Ureter (tissue), 1 donor: ENCODE measurements at places on chromosomes 12 and 14. TPM values are rescaled to one million over a fixed set of nuclear protein-coding genes. Genes with fewer than 3 reads are reported as not detected.

DNA sequence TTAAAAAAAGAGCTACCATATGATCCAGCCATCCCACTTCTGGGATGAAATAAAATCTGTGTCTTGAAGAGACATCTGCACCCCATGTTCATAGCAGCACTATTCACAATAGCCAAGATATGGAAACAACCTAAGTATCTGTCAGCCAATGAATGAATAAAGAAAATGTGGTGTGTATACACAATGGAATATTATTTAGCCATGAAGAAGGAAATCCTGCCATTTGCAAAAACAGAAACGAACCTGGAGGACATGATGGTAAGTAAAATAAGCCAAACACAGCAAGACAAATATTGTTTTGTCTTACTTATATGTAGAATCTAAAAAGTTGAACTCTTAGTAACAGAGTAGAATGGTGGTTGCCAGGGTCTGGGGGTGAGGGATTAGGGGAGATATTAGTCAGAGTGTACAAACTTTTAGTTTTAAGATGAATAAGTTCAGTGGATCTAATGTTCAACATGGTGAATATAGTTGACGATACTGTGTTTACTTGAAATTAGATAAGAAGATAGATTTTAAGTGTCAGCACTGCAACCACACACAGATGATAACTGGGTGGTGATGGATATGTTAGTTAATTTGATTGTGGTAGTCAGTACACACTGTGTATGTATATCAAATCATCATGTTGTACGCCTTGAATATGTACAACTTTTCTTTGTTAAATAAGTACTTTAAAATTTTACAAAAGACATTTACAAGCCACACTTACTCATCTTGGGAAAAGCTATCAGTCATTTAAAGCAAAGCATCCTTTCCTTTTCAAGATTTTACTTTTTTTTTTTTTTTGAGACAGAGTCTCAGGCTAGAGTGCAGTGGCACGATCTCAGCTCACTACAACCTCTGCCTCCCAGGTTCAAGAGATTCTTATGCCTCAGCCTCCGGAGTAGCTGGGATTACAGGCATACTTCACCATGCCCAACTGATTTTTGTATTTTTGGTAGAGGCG, 89.9 kb downstream of the BICD1 start:
- DNase-seq: no peak

Gene TMPRSS12
- total RNA-seq: not detected

GRCh38 chr12:49976557-49976956, 3.8 kb downstream of the AQP6 start:
- no peak for DNase-seq

- no peak for DNase-seq
Observed at GRCh38 chr12:2294651-2295475, 242.1 kb downstream of the CACNA1C start.

DNA sequence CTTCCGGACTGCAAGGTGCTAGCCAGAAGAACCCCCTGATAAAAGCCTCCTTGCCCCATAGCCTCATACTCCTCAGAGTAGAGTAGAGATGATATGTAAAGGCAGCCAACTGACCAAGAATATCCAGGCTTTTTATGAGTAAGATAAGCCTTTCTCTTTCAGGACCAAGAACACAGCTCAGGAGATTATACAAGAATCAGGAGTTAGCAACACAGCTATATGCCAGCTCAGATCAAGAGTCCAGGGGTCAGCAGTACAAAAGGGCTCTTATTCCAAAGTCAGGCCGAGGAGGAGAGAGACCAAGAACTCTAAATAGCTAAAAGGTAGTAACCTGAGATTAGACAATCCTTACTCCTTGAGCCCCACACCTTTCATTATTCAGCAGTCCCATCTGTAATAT, 135.3 kb downstream of the BTG1 start:
- no peak for DNase-seq

DNA sequence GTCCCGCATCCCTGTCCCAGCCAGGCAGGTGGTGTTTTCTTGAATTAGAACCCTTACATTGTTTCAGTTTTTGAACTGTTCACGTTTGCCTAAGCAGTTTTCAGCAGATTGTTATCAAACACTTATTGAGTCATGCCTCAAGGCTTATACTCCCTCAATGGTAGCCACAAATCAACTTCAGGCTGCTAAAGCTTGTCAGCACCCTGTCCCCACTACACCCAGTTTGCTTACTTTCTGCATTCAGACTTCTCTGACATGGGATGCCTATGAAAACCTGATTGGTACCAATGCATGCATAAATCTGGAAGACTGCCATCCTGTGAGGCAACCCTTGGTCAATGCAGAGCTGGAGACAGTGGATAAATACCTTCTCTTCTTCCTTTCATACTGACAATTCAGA, 225.4 kb downstream of the BTG1 start:
- no peak for DNase-seq

Gene APOF
- total RNA-seq: not detected

- DNase-seq: no peak
Observed at GRCh38 chr12:127648321-127648720, 618.6 kb upstream of the TMEM132C start.

DNA sequence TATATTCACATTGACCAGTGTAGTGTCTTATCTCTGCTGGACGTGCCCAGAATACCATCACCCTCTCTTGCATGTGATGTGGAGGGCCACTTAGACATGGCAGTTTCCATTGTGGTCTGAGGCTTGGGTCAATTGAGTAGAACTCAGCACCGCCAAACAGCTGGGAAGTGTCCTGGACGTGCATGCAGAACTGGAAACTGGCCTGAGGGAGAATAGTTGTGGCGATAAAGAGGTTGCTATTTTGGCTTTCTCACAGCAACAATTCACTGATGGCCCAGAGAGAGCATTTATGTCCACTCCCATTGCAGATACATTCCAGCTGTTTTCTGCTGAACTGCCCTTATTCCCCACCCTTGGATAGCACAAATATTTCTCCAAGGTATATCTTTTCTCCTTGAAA, 210.1 kb upstream of the DAAM1 start:
- no peak for DNase-seq
